ENCODE measurements at places on chromosomes 6 and 20. TPM values are rescaled to one million over a fixed set of nuclear protein-coding genes. Genes with fewer than 3 reads are reported as not detected.

GRCh38 chr6:21918041-21918440 is 324.5 kb downstream of the SOX4 start:
- DNase-seq = no peak

DNA sequence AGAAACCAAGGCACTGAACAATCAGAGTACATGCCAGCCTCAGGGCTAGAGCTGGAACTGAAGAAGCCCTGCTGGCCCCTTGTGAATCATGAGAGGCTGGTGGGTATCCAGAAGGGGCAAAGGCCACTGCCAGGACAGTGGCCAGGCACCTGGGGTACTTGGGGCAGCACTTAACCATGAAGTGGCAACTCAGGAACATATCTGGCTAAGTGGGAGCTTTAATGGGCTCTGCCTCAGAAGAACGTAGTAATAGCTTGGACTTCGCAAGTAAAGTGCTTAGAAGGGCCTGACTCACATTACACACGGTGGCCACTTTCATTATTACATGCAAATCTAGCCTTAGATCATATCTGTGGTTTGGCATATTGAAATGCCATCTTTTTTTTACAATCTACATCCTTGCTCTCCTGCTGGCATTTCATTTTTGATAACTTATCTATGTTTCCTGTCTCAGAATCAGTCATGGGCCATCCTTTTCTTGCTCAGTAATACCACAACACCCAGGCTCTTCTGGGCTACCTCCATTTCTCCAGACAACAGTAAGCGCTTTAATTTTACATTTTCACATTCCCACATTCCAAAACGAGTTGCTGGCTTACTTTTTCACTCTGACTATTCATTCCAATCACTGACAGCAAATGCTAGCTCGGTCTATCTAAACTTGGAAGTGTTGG is 21.6 kb downstream of the NAPB start:
- DNase-seq = no peak

DNA sequence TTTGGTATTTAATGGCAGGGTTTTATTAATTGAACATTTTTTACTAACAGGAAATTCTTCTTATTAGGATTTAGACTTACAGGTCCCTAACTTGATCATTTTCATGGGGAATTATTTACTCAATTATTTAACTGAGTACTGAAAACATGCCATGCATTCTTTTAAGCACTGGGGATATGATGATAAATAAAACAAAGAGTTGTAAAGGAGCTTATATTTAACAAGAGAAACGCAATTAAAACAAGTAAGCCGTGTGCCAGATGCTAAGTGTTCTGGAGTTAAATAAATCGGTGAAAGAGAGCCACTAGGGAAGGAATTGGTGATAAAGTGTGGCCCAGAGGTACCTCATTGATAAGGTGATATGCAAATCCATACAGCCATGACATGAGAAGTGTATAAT is 214.2 kb upstream of the HTR1E start:
- no peak for DNase-seq

GRCh38 chr6:21769405-21769861 is 175.9 kb downstream of the SOX4 start:
- DNase-seq = no peak

GRCh38 chr6:158939255-158940159 is 60.5 kb downstream of the RSPH3 start:
- no peak for DNase-seq

- DNase-seq = no peak
Observed at GRCh38 chr20:49149281-49150045, 38.7 kb downstream of the STAU1 start.

GRCh38 chr6:116553451-116553850 is at the start of gene CALHM4:
Gene CALHM4 (plus strand): TSS chr6:116553751. CDS start chr6:116553794, 43 bp downstream.
- no peak for DNase-seq

DNA sequence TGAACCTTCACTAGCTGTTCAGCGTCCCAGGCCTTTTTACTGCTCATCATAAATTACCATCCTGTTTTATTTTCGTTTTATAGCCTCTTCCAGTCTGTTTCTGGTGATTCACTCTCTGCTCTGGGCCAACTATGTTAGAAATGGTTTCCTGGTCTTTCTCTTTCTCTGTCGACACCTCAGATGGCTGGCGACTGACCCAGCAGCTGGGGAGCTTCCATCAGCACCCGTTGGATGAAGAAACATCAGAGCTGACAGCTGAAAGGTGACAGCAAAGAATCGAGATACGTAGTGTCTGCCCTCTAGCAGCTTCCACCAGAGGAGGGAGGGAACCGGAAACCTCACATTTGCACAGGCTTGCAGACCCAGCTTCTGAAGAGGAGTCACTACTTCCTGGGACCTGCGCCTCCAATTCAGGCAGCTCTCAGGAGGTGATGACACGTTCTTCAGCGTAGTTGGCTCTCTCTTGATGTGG is 82.9 kb upstream of the MLN start:
- no peak for DNase-seq

Gene NR2E1
- polyA plus RNA-seq = not detected

Gene TRIM10
- polyA plus RNA-seq = 0.29 TPM

DNA sequence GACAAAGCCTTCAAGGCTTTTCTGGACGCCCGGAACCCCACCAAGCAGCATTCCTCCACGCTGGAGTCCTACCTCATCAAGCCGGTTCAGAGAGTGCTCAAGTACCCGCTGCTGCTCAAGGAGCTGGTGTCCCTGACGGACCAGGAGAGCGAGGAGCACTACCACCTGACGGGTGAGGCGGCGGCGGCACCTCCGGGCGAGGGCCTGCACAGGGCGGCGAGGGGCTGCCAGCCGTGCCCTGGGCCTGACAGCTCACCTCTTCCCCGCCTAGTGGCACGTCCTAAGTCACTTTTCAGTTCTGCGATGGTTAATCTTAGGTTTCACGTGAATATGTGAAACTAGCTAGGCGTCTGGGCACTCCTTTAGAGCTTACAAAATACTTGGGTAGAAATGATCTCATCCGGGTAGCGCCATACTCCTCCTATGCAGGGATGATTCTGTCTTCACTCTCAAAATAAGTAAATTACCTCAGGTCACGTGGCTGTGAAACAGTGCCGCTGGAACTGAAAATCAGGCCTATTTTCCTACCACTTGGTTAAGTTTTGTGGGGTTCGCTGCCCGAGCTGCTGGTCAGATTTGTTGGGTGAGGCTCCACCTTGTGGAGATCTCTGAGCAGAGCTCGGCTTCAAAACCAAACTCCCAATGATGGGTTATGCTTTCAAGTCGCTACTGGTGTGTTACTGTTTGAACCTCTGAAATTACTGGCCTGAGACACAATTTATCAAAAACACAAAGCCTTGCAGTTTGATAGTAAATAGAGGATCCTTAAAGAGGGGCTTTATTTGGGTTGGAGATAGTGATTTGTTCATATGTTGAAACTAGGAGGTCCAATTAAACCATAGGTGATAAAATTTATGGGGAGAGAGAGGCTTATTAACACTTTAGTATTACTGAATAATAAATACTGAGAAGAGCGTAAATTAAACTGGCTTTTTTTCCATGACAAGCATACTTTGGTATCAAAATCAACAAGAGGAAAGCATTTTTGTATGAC is 15.5 kb upstream of the CLDN20 start:
- DNase-seq = peak; percentile 33

DNA sequence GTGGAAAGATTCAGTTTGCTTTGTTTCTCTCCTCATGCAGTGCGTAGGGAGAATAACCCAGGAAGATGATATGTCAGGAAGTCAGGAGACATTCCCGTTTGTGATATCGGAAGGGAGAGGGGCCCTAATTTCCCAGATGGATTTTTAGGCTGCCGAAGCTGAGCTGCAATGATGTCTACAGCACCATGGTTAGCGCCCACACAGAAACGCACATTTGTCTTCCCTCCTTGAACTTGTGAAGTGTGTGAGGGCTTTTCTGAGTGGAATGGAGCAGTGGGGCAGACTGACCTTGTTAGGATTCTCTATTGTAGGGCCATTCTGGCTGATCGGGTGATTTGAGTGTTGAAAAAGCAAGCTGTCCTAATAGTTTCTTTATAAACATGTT is 191.3 kb upstream of the ARG1 start:
- no peak for DNase-seq

DNA sequence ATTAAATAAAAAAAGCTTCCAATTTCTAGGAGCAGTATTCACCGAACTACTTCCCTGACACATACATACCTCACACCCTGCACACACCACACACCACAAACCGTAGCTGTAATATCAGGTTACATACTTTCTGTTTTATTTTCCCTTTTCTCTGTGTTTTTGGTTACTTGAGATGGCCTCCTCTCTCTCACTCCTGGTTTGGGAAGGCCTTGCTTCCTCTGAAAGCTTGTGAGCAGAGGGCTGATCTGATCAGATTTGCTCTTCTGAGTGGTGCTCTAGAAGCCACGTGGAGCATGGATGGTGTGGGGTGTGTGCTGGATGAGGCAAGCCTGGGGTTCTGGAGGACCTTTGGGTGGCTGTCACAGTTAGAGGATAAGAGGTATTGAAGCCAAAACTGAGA is 20.9 kb downstream of the UTRN start:
- no peak for DNase-seq

Gene ANKRD6
- 23.4 TPM for polyA plus RNA-seq

Gene DEFB124
- polyA plus RNA-seq = not detected

GRCh38 chr6:6788394-6789032 is 200.0 kb downstream of the LY86 start:
- no peak for DNase-seq

Gene SEL1L2
- polyA plus RNA-seq = not detected

DNA sequence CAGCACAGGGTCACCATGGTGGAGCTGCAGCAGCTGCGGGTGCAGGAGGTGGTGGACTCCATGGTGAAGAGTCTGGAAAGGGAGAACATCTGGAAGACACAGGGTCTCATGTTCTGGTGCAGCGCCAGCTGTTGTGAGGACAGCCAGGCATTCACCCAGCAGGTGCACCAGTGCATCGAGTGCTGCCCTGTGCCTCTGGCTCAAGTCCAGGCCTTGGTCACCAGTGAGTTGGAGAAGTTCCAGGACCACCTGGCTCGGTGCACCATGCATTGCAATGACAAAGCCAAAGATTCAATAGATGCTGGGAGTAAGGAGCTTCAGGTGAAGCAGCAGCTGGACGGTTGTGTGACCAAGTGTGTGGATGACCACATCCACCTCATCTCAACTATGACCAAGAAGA is 22.9 kb upstream of the RIPK1 start:
- no peak for DNase-seq

Gene LY6G6D
- not detected for polyA plus RNA-seq

DNA sequence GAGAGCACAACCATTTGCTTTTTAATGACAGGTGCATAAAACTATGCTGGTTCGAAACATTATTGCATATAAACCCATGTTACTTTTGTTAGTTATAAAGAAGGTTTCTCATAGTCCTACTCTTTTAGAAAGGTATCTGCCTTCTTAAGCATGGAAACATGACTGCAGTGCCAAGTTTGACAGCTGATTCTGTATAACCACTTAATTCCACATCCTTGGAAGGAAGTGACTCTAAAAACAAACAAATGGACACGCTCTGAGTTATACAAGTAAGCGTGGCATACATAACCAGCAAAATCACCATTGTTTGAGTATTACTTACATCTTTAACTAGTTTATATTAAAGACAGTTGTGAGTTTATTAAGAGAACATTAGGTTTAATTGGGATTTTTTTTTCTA is 125.0 kb upstream of the HDGFL1 start:
- DNase-seq = no peak

Gene VSX1
- not detected for polyA plus RNA-seq

DNA sequence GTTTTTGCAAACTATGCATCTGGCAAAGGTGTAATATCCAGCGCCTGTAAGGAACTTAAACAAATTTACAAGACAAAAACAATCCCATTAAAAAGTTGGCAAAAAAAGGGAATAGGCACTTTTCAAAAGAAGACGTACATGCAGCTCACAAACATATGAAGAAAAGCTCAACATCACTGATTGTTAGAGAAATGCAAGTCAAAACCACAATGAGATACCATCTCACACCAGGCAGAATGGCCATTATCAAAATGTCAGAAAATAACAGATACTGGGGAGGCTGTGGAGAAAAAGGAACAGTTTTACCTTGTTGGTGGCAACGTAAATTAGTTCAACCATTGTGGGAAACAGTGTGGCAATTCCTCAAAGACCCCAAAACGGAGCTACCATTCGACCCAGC is 54.2 kb downstream of the TSBP1 start:
- no peak for DNase-seq

Gene CDSN
- polyA plus RNA-seq = not detected

DNA sequence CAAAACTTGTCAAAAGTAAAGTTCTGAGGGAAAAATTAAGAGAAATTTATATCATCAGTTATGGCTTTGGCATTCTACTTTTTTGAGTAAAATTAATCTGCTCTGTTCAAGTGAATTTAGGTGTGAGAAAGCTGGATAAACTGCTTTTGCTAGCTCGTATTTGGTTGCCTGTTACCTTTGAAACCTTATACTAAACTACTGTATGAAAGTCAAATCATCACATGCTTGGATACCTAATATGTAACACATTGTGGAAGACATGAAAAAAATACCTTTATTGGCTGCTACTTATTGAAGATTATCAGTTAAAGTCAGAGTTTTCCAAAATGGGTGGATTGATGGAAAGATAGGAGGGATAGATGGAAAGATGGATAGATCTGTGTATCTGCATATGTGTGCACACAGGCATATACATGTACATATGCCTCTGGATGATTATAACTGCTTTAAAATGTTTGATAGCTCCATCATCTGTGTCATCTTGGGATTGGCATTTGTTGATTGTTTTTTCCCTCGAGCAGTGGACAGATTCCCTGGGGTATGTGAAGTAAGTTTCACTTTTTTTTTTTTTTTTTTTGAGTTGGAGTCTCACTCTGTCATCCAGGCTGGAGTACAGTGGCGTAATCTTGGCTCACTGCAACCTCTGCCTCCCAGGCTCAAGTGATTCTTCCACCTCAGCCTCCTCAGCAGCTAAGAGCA is 24.3 kb downstream of the SCAF8 start:
- no peak for DNase-seq

- DNase-seq = no peak
Observed at GRCh38 chr6:11475016-11475415, 62.5 kb upstream of the TMEM170B start.

DNA sequence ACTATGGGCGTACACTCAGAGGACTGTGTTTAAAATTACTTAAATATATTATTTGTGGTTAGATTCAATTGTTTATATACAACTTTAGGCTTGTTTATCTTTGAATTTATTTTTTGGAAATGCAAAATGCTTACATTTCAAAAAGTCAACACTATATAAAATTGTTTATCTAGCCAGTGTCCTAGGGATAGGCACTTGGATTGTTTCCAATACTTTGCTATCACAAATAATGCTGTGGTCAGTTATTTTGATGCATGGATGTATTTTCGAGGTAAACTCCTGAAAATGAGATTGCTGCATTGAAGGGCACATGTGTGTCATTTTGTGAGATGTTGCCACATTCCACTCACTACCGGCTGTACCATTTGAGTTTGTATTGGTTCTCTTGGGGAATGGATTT is 213.9 kb downstream of the SLC24A3 start:
- no peak for DNase-seq

Gene ZNF217
- 36.2 TPM for polyA plus RNA-seq

DNA sequence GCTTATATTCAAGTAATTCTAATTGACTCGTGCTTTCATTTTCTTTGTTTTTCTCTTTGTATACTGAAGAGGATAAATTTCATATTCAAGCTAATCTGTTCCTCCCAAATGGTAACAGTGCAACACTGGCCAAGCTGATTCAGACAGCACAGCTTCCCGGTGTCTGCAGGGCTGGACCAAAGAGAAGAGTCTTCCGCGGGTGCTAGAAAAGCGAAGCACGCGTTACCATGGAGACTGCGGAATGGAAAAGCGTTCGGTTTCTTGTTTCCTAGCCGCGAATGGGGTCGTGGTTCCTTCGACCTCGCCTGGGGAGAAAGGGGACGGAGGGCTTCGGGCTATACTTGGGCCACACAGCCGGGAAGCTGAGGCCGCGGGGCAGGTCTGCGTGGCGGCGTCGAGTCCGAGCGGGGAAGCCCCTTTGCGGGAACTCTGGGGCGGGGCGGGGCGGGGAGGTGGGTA is 6.2 kb upstream of the ZNF311 start:
- DNase-seq = peak; percentile 71

Gene ZBTB9
- 17.7 TPM for polyA plus RNA-seq

All from renal cortex interstitium (tissue), 15 donors.